CD4-positive, alpha-beta T cell treated with Interferon alpha-2 for 1 hour (primary cell): ENCODE measurements at places on chromosomes 3 and 15.

DNA sequence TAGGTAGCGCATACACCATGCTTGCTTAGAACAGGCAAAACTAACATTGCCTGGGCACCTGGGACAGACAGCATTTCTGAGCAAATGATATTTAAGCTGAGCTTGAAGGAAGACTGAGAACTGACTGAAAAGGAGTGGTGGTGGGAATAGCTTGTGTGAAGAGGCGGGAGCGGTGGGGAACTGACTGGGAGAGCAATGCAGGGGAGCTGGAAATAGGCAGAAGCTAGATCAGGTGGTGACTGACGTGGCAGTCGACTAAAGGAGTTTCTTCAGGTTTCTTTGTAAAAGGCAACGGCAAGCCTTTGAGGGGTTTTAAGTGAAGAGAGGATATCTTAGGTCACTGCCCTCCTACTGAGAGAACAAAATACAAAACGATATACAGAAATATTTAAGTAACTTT, 61.8 kb downstream of the NEO1 start:
- no peak for DNase-seq

DNA sequence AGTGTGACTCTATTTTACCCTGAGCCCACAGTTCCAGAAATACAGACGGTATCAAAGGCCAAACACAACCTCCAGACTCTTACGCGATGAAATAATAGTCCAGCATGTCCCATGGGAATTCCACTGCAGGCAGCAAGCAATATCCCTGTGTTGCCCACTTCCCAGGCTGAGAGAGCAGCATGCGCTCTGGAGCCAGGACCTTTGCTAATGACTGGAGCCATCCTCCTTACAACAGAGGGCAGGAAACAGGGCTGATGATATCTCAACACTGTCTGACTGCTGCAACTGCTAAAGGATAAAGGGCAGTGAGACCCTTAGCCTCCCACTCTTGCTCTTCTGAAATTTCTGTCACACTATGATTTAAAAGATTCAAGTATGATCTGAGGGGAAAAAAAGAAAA, 34.8 kb downstream of the MCF2L2 start:
- no peak for DNase-seq

GRCh38 chr3:81782585-81782984, 21.1 kb upstream of the GBE1 start:
- peak; percentile 1 for DNase-seq

- no peak for DNase-seq
These were observed 685.3 kb downstream of the GRM7 start for GRCh38 chr3:7546253-7546652.

DNA sequence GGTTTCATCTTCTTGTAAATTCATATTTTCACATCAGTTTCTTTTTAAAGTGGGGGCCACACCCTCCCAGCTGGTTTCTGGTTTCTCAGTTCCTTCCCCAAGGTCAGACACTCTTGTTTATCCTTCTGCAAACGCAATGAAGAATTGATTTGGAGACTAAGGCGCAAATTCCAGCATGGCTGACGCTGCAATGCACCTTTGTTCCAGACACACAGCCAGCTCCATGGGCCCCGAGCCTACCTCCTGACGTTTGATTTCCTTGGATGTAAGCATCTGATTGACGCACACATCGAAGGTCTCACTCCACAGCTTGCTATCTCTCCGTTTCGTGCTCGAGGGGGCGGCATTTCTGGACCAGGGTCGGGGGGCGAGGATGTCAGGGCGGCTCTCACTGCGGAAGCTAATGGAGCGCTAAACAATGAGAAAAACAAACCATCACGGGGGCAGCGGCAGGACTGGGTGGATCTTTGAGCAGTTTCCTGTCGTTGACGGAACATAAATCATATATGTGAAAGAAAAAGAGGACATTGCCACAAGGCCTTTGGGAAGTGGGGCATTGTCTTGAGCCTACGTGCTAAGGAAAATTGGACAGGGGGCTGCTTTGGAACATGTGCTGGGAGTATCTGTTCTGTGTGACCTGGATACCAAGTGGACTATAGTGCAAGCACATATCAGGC, 46.9 kb downstream of the ARHGEF3 start:
- peak; percentile 81 for DNase-seq

GRCh38 chr3:9216736-9217135, 32.7 kb downstream of the SRGAP3 start:
- no peak for DNase-seq
